ENCODE measurements at places on chromosomes 3 and 15.

DNA sequence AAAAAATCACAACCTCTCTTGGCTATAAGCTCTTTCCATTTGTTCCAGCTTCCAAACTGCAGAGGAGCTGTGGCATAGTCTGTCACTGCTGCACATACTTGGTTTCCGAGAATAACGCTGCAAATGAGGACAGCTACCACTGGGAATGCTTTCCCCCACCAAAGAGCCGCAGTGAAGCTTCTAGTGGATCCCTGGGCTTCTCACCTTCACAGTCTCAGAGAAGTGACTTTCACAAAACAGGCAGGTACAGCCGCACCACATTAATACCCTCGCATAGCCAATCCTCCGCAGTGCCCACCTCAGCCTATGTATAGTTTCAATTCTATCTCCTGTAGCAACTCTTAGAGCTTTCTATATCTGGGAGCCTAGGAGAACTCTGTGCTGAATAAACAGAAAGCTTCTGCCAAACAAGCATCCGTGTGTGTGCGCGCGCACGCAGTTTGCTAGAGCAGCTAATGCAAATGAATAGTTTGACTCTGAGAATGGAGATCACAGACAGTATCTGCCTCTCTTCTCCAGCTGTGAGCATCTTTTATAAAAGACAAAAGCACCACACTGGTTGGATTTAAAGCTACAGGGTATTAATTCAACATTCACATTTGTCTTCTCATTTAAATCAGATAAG lies 81.9 kb upstream of the PLXND1 start:
- DNase-seq = no peak

- DNase-seq = no peak
Measured at GRCh38 chr15:28101983-28102441, 2.9 kb upstream of the OCA2 start.

- no peak for DNase-seq
Measured at GRCh38 chr3:149005416-149005815, 14.1 kb downstream of the GYG1 start.

GRCh38 chr15:101204739-101205535 lies 46.9 kb downstream of the CHSY1 start:
- no peak for DNase-seq

- DNase-seq = no peak
Measured at GRCh38 chr3:105904678-105905284, 36.0 kb upstream of the CBLB start.

GRCh38 chr3:128684986-128685726 lies 34.5 kb upstream of the RPN1 start:
- no peak for DNase-seq

GRCh38 chr15:31487811-31488436 lies 161.3 kb downstream of the KLF13 start:
- no peak for DNase-seq

DNA sequence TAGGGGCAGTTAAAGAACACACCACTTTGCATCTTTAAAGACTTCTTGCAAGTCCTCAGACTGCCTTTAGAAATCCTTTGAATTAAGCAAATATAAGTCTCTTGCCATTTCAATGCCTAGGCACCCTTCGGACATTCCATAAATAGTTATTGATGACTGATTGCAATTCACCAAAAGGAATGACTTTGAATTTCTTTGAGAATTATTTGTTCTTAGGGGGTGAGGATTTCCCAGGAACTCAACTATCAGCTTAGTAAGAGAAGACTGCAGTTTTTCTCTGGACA lies 495 bp upstream of the MYEF2 start:
- DNase-seq = no peak
